ENCODE measurements at places on chromosomes 4 and X.
A peak's percentile ranks its signal among the peaks of the same experiment; 100 is the strongest.

- DNase-seq = no peak
These were observed 23.4 kb downstream of the NOCT start for GRCh38 chr4:139038874-139039443.

- no peak for DNase-seq
These were observed 103.0 kb upstream of the KLF3 start for GRCh38 chr4:38560768-38561558.

DNA sequence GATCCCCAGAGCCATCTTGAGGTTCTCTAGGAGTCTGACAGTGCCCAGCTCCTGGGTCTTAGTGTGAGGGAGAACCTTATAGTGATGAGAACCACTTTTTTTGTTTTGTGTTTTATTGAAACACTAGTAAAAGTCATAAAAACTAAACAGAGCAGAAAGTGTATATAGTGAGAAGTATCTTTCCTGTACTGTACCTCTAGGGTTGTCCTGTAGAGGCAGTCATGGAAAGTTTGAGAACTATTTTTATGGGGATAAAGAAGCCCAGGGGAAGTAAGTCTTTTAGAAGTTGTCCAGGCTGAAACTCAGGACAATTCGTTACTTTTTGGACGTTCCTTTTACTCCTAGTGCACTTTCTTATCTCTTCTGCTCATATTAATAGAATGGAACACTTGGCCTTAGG is 40.9 kb downstream of the ADH5 start:
- no peak for DNase-seq

DNA sequence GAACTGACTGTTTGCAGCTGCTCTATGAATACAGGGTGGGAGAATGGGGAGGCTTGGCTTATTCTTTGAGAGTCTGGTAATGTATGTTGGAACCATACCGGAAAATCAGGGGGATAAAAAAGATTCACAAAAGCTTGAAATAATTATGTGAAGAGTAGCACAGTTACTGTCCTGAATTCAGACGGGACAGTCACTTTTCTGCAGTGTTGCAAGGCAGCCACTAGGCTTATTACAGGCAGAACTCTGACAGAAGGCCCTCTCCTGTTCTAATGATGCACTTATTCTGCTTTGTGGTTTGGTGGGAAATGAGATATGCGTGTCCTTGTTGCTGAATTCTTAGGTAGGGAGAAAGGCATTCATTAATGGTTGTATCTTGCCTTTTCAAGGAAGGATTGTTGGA is 37.2 kb downstream of the GUCY1B1 start:
- peak; percentile 30 for DNase-seq

DNA sequence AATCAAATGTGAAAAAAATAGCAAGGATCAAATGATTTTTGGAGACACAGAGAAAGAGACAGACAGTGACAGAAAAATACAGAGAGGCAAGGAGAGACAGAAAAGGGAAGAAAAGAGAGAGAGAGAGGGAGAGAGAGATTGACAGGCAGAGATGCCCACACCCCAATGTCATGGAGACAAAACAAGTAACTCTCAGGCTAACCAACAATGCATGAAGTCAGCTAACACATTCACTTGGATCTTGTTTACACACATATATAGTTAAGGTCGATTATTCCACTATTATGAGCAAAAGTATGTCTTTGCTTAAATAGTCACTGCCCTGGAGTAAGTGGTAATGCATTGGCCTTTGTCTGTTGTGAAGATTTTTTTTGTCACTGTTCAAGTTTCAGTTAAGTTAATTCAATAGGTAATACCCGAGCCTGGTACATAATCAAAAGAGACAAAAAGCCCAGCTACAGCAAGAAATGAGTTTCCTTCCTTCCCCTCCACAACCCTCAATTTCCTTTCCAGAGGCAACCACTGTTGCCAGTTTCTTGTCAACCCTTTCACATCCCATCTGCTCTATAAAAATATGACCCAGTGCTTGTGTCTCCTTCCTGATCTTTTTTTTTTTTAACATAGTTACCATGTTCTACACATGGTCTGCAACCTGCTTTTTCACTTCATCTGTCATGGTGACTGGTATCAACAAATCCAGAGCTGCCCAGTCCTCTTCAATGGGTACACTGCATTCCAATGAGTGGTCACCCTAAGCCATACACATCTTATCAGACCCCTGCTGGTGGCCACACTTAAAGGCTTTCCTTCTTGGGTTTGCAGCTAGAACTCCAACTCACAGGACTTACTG is 52.1 kb downstream of the PROM1 start:
- no peak for DNase-seq

- DNase-seq = no peak
These were observed 90.3 kb downstream of the ARX start for GRCh38 chrX:24925430-24925829.

GRCh38 chr4:153439831-153440230 is 26.3 kb upstream of the TMEM131L start:
- no peak for DNase-seq

GRCh38 chr4:105191621-105192210 is 45.0 kb downstream of the TET2 start:
- DNase-seq = peak; percentile 60

DNA sequence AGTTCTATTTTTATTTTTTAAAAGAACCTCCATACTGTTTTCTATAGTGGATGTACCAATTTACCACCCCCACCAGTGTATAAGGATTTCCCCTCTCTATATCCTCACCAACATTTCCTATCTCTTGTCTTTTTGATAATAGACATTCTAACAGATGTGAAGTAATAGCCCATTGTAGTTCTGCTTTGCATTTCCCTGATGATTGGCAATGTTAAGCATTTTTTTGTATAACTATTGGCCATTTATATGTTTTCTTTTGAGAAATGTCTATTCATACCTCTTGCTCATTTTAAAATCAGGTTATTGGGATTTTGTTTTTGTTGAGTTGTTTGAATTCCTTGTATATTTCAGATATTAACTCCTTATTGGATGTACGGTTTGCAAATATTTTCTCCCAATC is 251.1 kb upstream of the HTR2C start:
- DNase-seq = no peak

DNA sequence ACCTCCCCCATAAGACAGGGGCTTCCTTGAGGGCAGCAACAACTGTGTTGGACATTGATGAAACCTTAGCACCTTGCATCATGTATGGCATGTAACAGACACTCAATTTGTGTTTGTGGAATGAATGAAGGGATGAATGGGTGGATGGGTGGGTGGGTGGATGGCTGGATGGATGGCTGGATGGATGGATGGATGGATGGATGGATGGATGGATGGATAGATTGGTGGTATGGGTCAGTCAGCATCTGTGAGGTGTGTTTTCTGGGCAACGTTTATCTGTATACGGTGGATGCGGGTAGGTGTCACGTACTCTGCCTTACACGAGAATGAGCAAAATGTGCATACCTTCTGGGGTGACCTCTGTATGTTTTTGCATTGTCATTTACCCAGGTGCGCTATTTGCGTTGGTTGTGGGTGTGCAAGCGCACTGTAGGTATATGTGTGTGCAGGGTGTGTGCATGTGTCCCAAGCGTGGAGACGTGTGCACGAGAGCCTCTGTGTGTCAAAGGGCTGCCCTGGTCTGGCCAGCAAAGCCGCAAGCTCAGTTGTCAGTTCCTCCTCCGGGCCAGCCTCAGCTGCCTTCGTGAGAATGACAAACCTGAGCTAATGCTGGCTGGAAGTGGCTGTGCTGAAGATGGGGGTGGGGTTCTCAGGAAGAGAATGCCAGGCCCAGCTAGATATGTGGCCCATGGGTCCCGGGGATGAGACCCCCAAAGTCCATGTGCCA is 26.5 kb downstream of the ELF4 start:
- no peak for DNase-seq

DNA sequence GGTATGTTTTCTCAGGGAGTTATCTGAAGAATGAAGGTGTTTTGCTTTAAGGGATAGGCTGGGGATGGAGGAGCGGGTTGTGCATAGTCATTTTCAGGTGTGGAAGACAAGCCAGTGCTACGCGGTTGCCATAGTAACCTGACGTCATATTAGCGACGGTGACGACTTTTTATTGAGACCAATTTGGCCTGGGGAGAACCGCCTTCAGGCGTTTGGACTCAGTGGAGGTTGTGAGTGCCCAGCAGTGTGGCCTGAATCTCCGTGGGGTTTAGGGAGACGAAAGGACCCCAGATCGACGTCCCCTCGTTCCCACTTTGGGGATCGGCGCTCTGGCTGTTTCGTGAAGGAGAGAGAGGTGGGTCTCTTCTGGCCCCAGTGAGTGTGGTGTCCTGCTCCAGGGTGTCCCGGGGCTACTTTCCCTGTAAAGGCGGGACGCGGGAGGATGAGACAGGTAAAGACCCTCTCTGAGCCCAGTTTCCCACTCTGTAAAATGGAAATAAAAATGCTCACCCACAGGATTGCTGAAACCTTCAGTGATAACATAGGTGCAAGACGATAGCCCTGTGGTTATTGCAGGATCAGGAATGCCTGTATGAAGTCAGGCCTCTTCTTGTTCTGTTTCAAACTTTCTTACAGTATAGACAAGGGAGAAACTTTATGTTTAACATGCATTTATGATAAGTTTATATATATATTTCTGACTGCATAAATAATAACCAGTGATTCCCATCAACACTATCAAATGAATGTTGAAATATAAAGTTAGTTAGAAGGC is 48.6 kb downstream of the GPRASP3 start:
- peak; percentile 84 for DNase-seq

DNA sequence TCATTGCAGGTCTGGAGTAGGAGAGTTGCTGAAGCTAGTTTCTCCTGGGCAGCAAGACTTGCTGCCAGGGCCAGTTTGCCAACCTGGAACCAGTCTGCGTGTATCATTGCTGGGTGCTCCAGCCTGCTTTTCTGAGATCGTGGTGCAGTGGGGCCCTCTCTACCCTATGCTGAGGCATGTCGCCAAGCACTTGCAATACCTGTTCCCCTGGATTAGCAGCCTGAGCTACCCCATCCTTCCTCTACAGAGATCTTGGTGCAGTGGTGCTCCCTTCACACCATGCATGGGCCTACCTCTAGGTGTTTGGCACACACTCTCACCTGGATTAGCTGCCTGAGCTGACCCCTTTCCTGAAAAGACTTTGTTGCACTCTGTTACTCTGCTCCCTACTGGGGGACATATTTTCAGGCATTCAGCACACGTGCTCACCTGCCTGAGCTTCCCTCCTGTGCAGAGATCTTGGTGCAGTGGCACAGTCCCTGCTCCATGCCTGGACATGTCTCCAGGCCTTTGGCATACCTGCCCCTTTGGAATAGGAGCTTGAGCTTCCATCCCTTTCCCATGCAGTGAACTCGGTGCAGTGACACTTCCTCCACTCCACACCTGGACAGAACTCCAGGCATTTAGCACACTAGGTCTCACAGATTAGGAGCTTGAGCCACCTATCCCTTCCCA is 133.7 kb upstream of the CXCL13 start:
- DNase-seq = no peak

GRCh38 chr4:54032558-54033135 is 31.8 kb downstream of the CHIC2 start:
- no peak for DNase-seq

- no peak for DNase-seq
These were observed 56.2 kb upstream of the PJA1 start for GRCh38 chrX:69221239-69222102.

DNA sequence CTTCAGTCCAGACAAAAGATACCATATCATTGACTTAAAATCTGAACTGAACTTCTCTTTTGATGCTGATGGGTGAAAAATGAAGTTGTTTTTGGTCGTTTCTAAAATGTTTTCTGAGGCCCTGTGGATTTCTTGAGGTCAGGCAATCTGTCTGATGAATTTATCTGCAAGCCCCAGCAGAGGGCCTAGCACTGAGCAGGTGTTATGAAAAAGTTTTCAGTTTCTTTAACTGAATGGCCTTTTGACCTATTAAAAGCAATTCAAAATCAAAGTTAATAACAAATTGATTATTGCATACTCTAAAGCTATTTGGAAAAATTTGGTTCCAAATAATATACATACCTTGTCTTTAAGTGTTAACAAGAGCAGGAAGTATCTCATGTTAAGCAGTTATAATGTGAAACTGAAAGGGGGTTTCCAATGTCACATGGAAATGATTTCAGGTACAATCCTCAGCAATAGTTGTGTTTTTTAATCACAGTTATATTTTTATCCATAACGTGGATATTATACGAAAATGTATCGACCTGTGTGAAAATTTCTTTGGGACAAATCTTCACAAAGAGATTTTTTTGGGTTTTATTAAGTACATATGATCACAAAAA is 285.0 kb downstream of the SPANXN1 start:
- DNase-seq = no peak

- DNase-seq = peak; percentile 59
These were observed 1092.3 kb downstream of the ARAP2 start for GRCh38 chr4:35151816-35152572.

- DNase-seq = no peak
These were observed 165.1 kb upstream of the RAI2 start for GRCh38 chrX:18026166-18026565.

Data from WERI-Rb-1 (cell line).